NCI-H2227 treated with DMSO at 0.1 percent for 48 hours (cell line): ENCODE measurements at places on chromosomes 3 and 15.
A peak's percentile ranks its signal among the peaks of the same experiment; 100 is the strongest.

- no peak for DNase-seq
Measured at GRCh38 chr3:136187868-136188267, 8.3 kb downstream of the MSL2 start.

- no peak for DNase-seq
Measured at GRCh38 chr3:129575233-129575996, 31.1 kb downstream of the PLXND1 start.

DNA sequence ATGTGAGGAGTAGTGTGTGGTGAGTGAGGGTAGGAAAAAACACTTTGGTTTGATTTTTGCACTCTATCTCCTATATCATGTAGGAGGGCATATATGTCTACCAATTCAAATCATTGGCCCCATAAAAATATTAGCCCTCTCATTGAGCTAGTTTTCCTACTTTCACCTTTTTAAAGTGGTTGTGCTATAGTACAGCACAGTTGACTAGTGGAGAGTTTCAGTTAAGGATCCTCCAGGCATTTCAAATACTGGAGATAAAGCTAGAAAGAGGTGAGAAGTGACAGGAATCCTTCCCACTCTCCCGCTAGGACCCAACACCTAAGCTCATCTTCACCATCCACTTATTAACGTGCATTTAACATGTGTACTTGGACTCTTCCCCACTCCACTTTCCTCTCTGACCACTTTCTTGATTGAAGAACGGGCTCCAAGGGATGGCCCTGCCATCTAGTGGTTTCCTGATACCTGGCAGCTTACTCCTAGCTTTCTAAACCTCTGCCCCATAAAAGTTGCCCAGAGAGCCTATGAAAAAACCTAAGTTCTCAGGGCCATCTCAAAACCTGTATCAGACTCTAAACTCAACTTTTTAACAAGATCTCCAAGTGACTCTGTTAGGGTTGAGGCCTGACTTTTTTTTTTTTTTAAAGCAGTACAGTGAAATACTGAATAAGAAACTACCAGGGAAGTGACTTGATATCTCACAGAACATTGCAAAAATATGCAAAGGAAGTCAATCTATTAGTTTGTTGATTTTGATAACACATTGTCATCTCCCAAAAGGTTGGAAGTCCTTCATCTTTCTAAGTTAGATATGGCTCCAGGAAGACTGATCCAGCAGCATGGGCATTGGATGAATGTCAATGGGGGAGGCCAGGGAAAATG, 17.9 kb downstream of the IL12A start:
- peak; percentile 42 for DNase-seq

GRCh38 chr15:98786717-98787116, 138.4 kb downstream of the IGF1R start:
- DNase-seq = no peak

DNA sequence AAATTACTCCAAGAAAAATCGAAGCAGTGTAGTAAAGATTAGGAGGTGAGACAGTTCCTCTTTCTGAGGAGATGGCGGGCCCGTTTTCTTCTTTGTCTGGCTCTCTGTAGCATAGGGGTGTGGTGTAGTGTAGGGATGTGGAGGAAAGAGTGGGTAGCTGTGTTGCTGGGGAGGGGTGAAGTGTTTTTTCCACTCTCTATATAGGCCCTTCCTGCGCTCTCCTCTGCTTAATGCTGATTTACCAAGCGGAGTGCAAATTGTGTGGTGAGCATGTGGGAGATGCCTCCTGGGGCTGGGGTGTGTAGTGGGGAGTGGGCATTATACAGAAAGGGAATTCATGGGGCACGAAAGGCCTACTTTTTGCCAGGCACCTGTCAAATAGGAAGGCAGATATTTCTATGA, 94.9 kb downstream of the ST6GAL1 start:
- DNase-seq = no peak

GRCh38 chr3:126911162-126912026, 71.5 kb upstream of the PLXNA1 start:
- DNase-seq = no peak

GRCh38 chr3:88440701-88441100, 290.9 kb downstream of the C3orf38 start:
- DNase-seq = no peak

GRCh38 chr3:42180901-42181300, 85.1 kb downstream of the CCK start:
- no peak for DNase-seq

DNA sequence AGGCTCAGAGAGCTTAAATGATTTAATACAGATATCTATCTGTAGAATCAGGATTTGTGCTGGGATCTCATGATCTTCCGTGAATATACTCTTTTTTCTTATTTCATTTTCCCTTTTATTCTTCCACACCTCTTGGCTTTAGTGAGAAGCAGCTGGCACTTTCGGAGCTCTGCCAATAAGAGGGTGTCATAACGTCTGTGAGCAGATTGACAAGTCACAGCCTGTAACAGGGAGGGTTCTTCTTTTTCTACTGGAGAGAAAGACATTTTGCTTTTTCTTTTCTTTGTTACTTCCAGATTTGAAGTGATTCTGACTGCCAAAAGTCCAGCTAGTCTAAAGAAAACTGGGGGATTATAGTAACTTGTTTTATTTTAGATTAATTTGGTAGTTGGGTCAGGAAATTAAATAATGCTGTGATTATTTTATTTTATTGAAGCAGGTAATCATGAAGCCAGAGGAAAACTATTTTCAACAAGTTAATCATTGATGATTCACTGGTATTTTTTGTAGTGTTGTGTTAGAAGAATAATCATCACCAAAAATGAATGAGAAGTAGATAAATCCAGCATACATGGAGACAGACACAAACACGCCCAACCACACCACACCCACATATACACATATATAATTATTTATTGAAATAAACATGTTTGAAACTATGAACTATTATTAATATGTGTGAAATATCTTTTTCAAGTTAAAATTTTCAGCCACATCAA, 69.8 kb downstream of the TNFAIP8L3 start:
- no peak for DNase-seq
